ENCODE measurements at places on chromosomes 6 and 20.

GRCh38 chr6:72811971-72812421, 190.1 kb downstream of the KCNQ5 start:
- no peak for DNase-seq

GRCh38 chr20:33004141-33004751, at the start of gene SUN5:
Gene SUN5, minus strand, starts transcription at chr20:33004433. Its CDS starts 93 bp downstream, at chr20:33004340.
- DNase-seq = no peak

- DNase-seq = no peak
Measured at GRCh38 chr20:21324126-21324525, 21.0 kb downstream of the XRN2 start.

DNA sequence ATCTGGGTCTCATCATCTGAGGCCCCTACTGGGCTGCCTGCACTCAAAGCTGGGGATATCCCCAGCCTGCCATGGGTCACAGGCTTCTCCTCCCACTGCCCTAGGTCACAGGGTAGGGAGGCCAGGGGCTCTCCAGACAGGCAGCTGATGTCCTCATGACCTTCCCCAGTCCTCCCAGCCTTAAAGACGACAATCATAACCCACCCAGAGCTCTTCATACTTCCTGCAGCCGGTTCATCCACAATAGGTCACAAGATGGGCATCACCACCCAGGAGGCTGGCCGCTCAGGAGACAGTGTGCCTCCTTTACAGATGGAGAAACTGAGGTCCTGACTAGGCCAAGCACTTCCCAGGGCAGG, 15.2 kb downstream of the TFEB start:
- DNase-seq = no peak

GRCh38 chr6:157954150-157955117, 27.2 kb upstream of the SYNJ2 start:
- no peak for DNase-seq

GRCh38 chr20:19435316-19435715, 222.9 kb downstream of the SLC24A3 start:
- DNase-seq = no peak

DNA sequence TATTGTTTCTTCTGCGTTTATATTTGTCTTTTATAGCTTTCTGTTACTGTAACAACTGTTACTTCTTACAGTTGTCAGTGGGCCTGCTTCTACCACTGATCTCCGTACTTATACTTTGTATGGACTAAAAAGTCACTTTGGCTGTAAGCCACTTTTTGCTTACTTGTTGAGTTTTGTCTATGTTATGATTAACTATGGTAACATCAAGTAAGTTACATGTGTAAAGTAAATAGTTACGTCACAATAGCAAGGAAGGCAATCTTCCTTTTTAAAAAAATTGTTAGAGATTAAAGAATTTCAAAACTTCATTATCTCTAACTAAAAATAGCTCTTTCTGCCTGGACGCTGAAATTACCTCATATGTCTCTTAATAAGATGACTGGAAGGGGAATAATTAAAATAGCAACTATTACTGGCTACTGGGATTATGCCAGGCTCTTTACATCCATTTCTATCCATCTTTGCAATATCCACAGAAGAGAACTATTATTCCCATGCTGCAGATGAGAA, 10.9 kb downstream of the TFB1M start:
- no peak for DNase-seq

Measured in NCI-H1436 (cell line).